ENCODE measurements at places on chromosomes 4 and X. TPM values are rescaled to one million over a fixed set of nuclear protein-coding genes. Genes with fewer than 3 reads are reported as not detected.

TCP11X2 gene
- polyA plus RNA-seq = not detected

GRCh38 chrX:129642641-129643040, 12.1 kb downstream of the APLN start:
- DNase-seq = no peak

GUCY1B1 gene
- not detected for polyA plus RNA-seq

DNA sequence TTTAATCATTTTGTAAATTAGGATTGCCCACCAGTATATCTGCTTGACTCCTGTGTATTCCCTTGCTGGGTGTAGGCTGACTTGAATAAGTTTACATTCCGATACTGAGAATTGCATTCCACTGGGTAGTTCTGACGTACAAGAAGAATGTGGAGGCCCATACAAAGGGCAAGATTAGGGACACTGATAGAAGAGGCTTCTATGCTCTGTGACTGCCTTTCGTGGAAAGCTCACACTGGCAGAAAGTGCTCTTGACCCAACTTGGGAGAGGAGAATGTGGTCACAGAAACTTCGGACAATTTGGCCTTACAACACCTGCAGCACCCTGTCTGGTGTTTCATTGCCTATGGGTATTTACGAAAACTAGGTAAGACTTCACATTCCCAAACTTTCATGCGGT, 126.3 kb downstream of the RAPGEF2 start:
- no peak for DNase-seq

DNA sequence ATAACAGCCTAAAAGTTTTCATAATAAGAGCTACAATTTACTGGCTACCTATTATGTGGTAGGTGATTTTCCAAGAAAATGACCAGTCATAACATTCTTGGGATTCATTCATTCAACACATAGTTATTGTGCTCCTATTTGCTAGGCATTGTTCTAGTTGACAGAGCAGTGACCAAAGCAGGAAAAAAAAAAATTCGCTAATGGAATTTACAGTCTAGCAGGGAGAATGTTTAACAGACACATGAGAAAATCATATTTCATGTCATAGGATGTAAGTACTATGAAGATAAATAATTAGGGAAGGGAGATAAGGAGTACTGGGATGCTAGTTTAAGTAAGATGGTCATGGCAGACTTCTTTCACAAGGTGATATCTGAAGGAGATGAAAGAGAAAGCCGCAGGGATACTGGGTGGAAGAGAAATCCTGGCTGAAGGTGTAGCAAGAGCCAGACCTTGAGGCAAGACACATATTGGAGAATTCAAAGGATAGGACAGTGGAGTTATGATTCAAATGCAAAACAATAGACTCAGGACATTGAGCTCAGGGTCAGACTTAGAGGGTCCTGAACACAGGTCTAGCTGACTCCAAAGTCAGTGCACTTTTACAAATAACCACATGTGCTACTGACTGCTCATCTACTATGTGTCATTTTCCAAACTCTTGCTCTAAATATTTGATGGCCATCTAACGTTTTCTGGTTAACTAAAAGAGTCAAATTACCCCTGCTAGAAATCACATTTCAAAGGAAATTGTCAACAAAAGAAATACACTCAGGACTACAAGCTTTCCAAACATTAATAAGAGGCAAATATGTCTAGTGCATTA, 20.4 kb downstream of the SPCS3 start:
- DNase-seq = no peak

All from CD4-positive, alpha-beta memory T cell (primary cell).